ENCODE measurements at places on chromosomes 11 and 22.

DNA sequence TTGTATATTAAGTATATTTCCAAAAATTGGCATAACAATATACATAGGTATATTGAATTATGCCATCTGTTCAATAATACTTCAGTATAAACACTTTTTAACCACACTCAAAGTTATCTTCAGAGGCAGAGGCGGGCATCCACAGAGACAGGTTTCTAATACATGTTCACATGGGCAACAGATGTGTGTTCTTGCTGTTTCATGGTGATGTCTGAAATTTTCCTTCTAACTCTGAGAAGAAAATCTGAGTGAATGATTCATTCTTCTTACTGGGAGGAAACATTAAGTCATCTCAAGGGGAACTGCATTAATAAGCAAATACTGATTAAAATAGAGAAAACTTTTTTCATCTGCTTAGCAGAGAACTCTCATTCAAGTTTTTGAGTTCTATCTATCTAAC lies 1074.5 kb downstream of the LRRC4C start:
- no peak for DNase-seq

GRCh38 chr22:39469681-39470450 lies 13.1 kb downstream of the MGAT3 start:
- DNase-seq: no peak

GRCh38 chr11:19216709-19217374 lies 15.1 kb upstream of the CSRP3 start:
- DNase-seq: no peak

DNA sequence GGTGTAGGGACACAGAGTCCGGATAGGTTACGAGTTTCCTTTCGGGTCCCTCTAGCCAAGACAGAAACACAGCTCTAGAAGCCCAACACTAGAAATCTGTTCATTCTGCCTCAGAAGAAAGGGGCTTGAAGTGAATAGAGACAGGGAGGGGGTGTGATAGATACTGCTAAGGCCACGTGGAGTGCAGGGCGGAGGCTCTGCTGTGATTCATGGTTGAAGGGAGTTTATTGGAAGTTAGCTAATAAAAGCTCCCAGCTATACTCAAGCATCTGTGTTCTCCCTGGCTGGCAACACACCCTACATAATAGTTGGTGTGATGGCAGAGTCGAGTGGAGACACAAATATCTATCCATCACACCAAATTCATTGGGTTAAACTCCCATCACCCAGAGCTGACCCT lies 337.4 kb downstream of the CADM1 start:
- DNase-seq: no peak

DNA sequence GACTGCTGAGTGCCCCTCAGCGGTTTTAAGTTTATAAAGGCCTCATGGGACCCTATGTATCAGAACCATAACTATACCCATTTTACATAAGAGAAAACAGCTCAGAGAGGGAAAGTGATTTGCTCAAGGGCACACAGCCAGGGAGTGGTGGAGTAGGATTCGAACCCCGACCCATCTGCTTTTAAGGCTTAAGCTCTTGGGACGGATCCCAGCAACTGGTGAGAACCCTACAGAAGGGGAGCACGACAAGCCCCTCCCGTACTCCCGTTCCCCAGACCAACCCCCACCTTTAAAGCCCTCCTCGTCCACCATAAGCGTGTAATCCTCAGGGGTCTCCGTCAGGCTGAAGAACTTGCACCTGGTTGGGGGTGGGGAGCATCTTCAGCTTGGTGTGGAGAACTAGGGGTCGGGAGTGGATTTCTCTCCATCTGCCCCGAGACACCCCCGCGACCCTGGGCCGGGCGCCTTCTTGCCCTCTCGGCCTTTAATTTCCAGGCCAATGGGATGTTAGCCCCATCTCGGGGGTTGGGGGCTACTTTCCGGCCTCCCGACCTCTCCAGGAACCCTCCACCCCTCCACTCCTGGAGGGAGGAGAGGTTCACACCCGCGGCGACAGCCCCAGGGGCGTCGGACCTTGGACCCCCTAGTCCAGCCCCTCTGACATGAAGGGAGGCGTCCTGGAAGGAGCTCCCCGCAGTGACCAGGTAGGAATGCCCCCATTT lies 725 bp downstream of the CASTOR1 start:
- DNase-seq: no peak

GRCh38 chr11:92329137-92329536 lies 104.5 kb downstream of the FAT3 start:
- DNase-seq: no peak

GRCh38 chr22:21693999-21694341 lies 28.2 kb downstream of the PPIL2 start:
- no peak for DNase-seq

DNA sequence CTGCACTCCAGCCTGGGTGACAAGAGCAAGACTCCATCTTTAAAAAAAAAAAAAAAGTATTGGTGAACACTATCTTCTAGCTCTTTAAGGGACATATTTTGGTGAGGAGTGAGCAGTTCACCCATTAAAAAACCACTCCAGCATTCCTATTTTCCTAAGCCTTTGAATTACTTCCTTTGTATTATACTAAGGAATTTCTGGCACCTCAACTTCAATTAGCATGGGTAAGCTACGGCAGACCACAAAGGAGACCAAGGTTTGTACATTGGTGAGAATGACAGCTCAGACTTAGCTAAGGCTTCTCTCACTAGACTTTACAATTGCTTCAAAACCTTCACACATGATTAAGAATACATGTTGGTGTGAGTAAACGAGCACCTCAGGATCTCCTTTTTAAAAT lies 57.0 kb upstream of the BIRC3 start:
- DNase-seq: no peak

DNA sequence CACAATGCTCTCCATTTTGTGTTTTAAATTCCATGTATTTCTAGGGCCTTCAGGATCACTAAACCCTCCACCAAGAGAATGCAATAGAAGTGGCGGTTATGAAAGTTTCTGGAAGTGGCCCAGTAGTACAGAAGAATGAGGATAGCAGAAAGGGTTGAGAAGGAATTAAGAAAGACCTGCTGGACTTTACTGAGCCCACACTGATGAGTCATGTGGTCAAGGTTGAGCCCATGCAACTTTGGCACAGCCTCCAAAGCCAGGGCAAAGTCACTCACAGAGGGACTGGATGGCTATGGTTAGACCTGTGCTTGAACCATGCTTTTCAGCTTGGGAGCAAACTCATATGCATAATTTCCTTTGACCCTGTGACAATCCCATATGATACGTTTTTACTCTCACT lies 102.9 kb upstream of the PLET1 start:
- DNase-seq: no peak

GRCh38 chr11:121521145-121522042 lies 68.6 kb upstream of the SORL1-AS1 start:
- DNase-seq: no peak

DNA sequence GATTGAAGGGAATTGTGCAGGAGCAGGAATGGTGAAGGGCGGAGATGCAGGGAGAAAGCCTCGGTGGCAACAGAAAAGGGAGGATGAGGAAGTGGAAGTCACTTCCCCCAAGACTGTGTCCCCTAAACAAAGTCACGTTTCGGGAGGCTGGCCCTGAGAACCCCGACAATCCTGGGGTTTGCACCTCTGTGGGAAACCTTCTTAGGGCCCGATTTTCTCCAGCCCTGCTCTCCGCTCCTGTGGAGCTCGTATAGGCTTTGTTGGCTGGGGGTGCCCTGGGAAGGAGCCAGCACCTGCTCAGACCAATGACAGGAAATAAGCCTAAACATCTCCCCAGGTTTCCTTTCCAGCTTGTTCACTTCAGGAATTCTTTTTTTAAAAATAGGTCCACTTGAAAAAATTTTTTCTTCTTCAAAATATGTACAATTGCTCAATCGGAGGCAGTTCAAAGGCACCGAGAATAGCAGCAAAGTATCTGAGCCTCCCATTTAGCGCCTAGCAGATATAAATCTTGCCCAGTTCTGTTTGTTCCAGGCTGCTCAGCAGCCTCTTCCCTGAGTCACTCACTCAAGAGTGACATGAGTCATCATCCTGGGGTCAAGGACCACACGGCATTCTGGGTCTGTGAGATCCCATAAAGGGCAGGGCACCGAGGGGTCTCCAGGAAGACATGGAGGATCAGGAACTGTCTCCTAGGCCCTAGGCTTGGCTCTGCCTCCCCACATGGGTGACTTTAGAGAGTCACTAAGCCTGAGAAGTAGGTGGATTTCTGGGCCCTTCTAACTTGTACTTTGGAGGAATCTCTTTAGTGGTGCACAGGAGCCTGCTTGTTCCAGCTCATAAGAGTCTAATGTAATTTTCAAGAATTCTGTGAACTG lies 34.0 kb downstream of the IRAG1 start:
- no peak for DNase-seq

GRCh38 chr11:109733245-109733644 lies 311.3 kb downstream of the C11orf87 start:
- DNase-seq: no peak
